DMS 273 treated with DMSO at 0.1 percent for 48 hours (cell line): ENCODE measurements at places on chromosomes 11 and 22.

DNA sequence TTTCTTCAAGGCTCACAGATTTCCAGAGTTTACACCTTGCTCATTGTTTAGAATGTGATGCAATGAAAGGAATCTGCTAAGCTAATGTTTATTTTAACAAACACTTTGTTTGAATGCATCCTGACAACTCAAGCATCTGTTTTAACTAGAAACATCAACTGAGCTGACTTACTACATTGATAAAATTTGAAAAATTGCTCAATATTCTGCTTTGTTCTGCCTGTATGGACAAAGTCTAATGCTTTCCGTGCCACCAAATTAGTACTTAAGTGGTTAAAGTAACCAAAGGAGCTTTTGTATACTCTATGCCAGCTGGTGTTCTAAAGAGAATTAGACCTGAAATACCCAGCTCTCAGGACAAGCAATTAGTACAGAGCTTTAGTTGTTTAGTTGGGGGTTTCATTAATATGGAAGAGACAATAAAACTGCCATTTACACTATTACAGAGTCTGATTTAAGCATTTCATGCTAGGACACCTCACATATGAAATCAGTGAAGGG is 105.2 kb downstream of the MAML2 start:
- peak; percentile 24 for DNase-seq

- no peak for DNase-seq
These were observed 189.7 kb upstream of the BLID start for GRCh38 chr11:122305426-122306320.

DNA sequence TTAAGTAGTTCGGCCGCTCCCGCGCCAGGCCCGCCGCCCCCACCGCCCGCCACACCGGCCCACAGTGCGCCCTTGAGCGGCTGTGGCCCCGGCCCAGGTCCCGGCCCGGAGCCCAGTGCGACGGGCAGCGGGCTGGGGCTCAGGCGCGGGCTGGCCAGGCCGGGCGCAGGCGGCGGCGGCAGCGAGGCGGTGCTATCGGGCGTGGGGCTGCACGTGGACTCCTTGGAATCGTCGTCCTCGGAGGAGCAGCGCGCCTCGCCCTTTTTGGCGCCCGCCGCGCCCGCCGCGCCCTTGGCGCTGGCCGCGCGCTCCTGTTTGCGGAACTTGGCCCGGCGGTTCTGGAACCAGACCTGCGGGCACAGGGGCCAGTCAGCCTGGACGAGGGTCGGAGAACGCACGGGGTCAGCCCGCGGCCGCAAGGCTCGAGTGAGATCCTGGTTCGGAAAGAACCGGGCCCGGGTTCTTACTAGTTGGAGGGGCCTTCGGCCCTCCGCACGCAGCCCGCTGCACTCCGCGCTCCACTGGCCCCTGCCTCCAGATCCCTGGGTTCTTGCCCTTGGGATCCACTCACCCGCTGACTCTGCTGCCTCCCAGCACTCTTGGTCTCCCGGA is 4.0 kb downstream of the PHOX2A start:
- no peak for DNase-seq

GRCh38 chr11:68974421-68975194 is 6.2 kb downstream of the MRGPRD start:
- no peak for DNase-seq

- DNase-seq, result no peak
These were observed 6.4 kb downstream of the SLC16A8 start for GRCh38 chr22:38077595-38077994.

- no peak for DNase-seq
These were observed 178.7 kb upstream of the CADM1 start for GRCh38 chr11:115682888-115683287.

DNA sequence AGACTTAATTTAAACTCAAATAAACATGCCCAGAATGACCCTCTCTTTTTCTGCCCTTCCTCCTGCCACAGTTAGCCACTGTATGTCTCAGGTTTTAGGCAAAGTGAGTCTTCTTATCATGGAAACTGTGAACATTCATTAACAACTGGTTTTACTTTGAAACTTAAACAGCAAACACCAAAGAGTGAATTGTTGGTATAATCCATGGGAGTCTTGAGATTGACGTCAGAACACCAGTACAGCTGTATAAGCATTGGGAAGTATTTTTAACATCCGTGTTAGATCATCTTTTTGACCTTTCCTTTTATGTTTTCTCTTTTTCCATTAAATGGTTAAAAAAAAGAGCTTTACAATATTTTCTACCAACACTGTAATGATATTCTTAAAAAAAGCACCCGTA is 38.9 kb downstream of the ARHGEF12 start:
- no peak for DNase-seq
